ENCODE measurements at places on chromosomes 16 and 17. TPM values are rescaled to one million over a fixed set of nuclear protein-coding genes. Genes with fewer than 3 reads are reported as not detected.
A peak's percentile ranks its signal among the peaks of the same experiment; 100 is the strongest.

- DNase-seq, result no peak
Observed at GRCh38 chr17:51487947-51488346, 227.6 kb downstream of the UTP18 start.

Gene CLEC19A
- polyA plus RNA-seq, result 0.17 TPM

GRCh38 chr17:64081802-64082799 lies 47.8 kb downstream of the ERN1 start:
- DNase-seq, result no peak

DNA sequence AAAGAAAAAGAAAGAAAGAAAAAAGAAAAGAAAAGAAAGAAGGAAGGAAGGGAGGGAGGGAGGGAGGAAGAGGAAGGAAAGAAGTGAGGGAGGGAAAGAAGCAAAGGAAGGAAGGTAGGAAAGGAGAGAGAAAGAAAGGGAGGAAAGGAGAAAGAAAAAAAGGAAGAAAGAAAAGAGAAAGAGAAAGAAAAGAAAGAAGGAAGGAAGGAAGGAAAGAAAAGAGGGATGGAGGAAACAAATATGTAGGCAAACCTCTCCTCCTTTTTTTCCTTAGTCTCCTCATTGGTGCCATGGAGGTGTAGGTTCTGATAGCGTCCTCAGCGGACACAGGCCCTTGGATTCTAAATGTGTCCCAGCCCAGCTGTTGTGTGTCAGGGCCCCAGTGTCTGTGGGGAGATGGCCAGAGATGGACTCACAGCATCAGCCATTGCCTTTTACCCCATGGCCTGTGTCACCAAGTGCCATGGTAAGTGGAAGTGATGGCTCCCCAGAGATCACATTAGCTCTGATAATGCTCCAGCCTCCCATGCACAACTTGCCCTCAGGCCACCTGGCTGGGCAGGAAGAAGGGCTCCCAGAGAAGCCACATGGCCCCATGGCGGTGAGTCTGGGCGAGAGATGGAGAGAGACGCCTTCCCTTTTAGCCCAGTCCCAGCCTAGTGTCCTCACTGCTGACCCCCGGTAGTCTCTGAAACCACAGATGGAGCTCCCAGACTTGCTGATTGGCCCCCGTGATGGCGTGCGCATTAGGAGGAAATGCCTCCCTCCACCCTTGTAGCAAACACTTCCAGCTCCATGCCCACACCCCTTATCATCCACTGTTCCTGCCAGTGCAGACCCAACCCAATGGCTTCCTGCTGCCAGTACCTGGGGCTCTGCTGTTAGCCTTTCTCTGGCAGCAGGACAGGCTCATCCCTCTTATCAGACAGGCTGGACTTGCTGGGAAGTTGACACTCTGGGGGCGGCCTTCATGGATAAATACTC lies 3.7 kb upstream of the SLC6A2 start:
- no peak for DNase-seq

- DNase-seq, result peak; percentile 97
Observed at GRCh38 chr17:51260237-51261023, at the start of gene UTP18. UTP18 (plus strand) TSS chr17:51260546; CDS start chr17:51260585, 39 bp downstream.

GRCh38 chr16:66903544-66904427 lies 14.9 kb downstream of the CDH16 start:
- DNase-seq, result no peak

DNA sequence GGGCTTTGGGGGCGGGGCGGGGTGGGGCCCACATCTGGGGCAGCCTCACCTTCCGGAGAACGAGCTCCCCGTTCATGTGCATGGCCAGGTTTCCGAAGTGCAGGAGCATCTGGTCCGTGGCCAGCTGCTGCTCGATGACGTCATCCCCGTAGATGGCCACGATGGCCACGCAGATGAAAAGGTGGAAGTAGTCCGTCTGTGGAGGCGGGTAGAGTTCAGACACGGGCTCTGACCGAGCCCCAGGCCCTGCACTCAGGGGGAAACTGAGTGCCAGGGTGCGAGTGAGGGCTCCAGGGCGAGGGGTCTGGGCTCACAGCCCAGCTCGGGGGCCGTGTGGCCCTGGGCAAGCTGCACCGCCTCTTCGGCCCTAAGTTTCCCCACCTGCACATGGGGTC lies 93.7 kb downstream of the TBC1D16 start:
- no peak for DNase-seq

DNA sequence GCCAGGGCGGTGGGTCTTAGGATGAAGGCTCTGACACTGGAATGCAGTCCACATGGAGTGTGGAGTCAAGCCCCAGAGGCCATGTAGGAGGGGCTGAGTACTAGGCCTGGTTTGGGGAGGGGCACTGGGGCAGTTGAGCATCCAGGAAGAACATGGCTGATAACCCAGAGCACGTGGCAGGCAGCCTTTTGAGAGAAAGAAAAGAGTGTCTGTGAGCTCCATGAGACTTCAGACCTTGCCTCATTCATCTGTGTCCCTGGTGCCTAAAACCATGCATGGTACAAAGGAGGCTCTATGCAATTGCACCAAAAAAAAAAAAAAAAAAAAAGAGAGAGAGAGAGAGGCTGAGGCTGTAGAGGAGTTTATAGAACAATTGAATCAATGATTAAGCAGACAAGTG lies 14.6 kb downstream of the SLC46A1 start:
- DNase-seq, result no peak

Gene QPRT
- polyA plus RNA-seq, result 80.1 TPM

GRCh38 chr16:37511-37910 lies 15.9 kb downstream of the POLR3K start:
- DNase-seq, result no peak

- DNase-seq, result no peak
Observed at GRCh38 chr17:37475731-37476420, 13.8 kb upstream of the DUSP14 start.

GRCh38 chr17:64767269-64767997 lies 105.3 kb upstream of the SMURF2 start:
- no peak for DNase-seq

DNA sequence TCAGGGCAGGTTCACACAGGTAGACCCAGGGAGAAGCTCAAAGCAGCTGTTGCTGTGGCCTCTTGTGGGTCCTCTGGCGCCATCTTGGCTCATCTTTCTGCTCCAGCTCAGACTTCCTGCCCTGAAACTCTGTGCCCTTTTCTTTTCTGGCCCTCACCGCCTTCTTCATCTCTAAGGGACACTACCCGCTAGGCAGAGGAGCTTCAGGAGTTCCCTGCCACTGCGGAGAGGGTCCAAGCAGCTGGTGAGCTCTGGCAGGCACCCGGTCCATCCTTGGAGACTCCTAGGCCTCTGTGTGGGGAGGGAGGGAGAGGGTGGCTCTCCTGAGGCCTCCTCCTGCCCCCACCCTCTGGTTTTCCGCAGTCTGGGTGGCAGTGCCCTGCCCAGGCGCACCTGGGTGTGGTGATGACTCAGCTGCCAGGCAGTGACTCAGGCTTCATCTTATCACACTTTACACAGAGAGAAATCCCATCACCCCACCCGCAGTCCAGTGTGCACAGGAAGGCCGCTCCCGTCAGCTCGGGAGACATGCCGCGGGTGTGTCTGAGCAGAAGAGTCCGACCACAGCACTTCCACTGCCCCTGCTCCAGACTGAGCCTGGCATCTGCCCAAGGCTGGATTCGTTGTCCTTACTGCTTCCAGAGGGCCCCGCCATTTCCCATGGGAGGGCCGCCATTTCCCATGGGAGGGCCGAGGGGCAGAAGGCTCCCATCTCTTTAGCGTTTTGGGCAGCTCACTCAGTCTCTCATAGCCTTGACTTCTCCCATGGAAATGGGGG lies 7.3 kb downstream of the NT5C start:
- DNase-seq, result no peak

GRCh38 chr17:49872754-49873377 lies 25.0 kb upstream of the TAC4 start:
- DNase-seq, result no peak

DNA sequence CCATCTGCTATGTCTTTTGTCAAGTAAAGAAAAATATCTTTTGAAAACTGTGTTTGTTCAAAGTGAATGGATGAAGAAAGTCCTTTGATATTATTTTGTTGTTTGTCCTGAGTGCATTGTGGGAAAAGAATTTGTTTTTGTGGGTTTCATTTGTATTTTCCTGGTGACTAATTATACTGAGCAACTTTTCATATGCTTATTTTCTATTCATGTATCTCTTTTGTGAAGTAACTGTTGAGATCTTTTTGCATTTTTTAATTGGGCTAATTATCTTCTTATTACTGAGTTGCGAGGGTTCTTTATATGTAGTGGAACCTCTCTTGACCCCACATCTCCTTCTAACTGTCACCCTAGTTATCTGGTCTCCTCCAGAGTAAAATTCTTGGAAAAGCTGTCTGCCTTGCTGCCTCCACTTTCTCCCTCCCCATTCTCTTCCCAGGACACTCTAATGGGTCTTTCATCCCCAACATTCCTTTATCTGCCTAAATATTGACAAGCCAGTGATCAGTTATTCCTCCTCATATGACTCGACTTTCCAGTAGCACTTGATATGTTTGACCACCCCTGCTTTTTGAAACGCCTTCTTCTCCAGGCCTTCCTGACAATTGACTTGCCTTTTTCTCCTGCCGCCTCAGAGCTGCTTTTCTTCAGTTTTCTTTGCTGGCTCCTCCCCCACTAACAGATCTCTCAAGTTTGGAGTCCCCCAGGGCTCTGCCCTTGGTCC lies 117.6 kb upstream of the HAS3 start:
- DNase-seq, result no peak

Measured in hindlimb muscle (tissue), 1 donor.